ENCODE measurements at places on chromosomes 2 and 18. TPM values are rescaled to one million over a fixed set of nuclear protein-coding genes. Genes with fewer than 3 reads are reported as not detected.

GPR155 gene
- total RNA-seq, result 0.26 TPM

RAB17 gene
- total RNA-seq, result 23.3 TPM

AQP12B gene
- not detected for total RNA-seq

MC2R gene
- not detected for total RNA-seq

MALL gene
- 5.1 TPM for total RNA-seq

C2orf80 gene
- total RNA-seq, result not detected

ZNF521 gene
- total RNA-seq, result 1.6 TPM

FLACC1 gene
- total RNA-seq, result not detected

NEU4 gene
- total RNA-seq, result 0.41 TPM

FAM124B gene
- 0.22 TPM for total RNA-seq

LOXL3 gene
- total RNA-seq, result 7.7 TPM

ZFP36L2 gene
- total RNA-seq, result 9.5 TPM

MLPH gene
- total RNA-seq, result 1.1 TPM

SLC16A14 gene
- 2.1 TPM for total RNA-seq

TMEM247 gene
- total RNA-seq, result not detected

LAMA3 gene
- 0.21 TPM for total RNA-seq

SLC14A1 gene
- total RNA-seq, result not detected

OXER1 gene
- total RNA-seq, result 0.69 TPM

NEDD4L gene
- total RNA-seq, result 39.8 TPM

DUSP2 gene
- total RNA-seq, result 3.6 TPM

TRIP12 gene
- total RNA-seq, result 74.9 TPM

RRM2 gene
- total RNA-seq, result 56.7 TPM

DIPK1C gene
- total RNA-seq, result 0.22 TPM

LOXHD1 gene
- 0.07 TPM for total RNA-seq

CDKL4 gene
- total RNA-seq, result 0.41 TPM

GCG gene
- not detected for total RNA-seq

GPR45 gene
- not detected for total RNA-seq

COL5A2 gene
- 130 TPM for total RNA-seq

IAH1 gene
- 25.3 TPM for total RNA-seq

STRADB gene
- total RNA-seq, result 45.9 TPM

CDH7 gene
- total RNA-seq, result 0.17 TPM

CASP8 gene
- total RNA-seq, result 16.1 TPM

ATL2 gene
- 119 TPM for total RNA-seq

PLB1 gene
- not detected for total RNA-seq

ASXL2 gene
- total RNA-seq, result 10.0 TPM

PLEK gene
- not detected for total RNA-seq

DSC1 gene
- total RNA-seq, result 0.04 TPM
